ENCODE measurements at places on chromosomes 1 and 21. TPM values are rescaled to one million over a fixed set of nuclear protein-coding genes. Genes with fewer than 3 reads are reported as not detected.

The CDC7 gene
- 5.6 TPM for total RNA-seq

GRCh38 chr21:46634966-46635323, 529 bp upstream of the PRMT2 start:
- DNase-seq: peak; percentile 63

- no peak for DNase-seq
Observed at GRCh38 chr1:54002544-54003248, 15.3 kb downstream of the LDLRAD1 start.

- no peak for DNase-seq
Observed at GRCh38 chr1:211415700-211416099, 76.3 kb downstream of the RD3 start.

GRCh38 chr1:234724516-234725176, 114.7 kb upstream of the IRF2BP2 start:
- DNase-seq: peak; percentile 95

The PUSL1 gene
- total RNA-seq: 18.1 TPM

The LRRC52 gene
- total RNA-seq: not detected

GRCh38 chr21:29680273-29680672, 259.5 kb downstream of the GRIK1 start:
- DNase-seq: no peak

GRCh38 chr1:247517795-247518612, 18.2 kb downstream of the OR2C3 start:
- no peak for DNase-seq

GRCh38 chr21:44593598-44594405, 1.5 kb upstream of the KRTAP10-6 start:
- no peak for DNase-seq

The S100A9 gene
- 0.95 TPM for total RNA-seq

DNA sequence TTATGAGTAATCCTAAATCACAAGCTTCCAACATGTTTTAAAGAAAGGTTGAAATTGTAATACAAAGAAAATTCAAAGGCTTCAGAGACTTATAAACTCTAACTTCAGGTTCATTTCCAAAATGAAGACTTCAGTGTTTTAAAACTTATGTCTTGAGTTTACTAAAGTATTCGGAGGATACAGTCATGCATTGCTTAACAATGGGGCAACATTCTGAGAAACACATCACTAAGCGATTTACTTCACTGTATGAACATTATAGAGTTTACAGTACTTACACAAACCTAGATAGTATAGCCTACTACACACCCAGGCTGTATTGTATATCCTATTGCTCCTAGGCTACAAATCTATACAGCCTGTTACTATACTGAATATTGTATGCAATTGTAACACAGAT, 38.3 kb downstream of the CEP170 start:
- DNase-seq: no peak

DNA sequence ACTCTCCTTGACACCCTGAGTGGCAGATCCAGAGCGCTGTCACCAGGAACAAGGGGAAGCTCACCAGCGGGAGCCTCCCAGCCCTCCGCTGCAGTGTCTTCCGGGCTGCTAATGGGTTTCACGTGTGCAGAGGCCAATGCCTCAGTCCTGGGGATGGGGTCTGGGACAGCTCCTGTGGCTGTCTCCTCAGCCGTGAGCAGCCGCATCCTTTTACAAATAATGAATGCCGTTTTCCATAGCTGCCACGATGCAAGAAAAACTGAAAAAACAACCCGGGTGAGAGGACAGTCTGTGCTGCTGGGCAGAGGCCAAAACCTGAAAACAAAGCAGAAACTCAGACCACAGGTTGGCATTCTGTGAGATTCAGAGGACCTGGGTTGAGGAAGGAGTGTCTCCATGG, 212.2 kb upstream of the RAB4A start:
- DNase-seq: no peak

The SELENBP1 gene
- 11.7 TPM for total RNA-seq

The EPS8L3 gene
- 0.26 TPM for total RNA-seq

DNA sequence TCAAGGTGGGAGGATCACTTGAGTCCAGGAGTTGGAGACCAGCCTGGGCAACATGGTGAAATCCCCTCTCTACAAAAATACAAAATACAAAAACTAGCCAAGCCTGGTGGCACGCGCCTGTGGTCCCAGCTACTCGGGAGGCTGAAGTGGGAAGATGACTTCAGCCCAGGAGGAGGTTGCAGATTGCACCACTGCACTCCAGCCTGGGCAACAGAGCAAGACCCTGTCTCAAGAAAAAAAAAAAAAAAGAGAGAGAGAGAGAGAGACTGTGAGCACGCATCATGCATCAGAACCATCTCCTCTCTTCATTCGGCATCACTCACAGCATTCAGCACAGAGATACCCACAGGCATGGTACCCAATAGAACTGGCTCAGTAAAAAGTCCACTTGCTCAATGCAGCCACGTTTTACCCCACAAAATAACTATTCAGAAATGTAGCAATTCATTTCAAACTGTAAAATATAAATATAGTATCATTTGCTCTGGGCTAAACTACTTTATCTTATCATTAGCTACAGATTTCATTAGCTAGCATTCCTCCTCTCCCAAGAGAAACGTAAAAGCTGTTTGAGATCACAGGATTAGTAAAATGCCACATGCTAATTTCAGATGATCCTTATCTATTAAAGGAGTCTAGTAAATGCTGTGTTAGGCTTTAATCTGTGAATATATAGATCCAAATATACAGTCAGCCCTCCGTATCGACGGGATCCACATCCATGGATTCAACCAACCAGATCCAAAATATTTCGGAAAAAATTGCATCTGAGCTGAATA, 11.7 kb downstream of the LBR start:
- no peak for DNase-seq

GRCh38 chr1:240285540-240285939, 193.9 kb downstream of the FMN2 start:
- no peak for DNase-seq

GRCh38 chr1:113433184-113433583, 42.9 kb downstream of the MAGI3 start:
- DNase-seq: no peak

GRCh38 chr1:92968138-92969032, 7.1 kb upstream of the DIPK1A start:
- no peak for DNase-seq

GRCh38 chr21:29416268-29416667, 117.5 kb downstream of the BACH1 start:
- no peak for DNase-seq

GRCh38 chr1:178451529-178451928, 45.2 kb downstream of the CLEC20A start:
- DNase-seq: no peak

The CFHR4 gene
- not detected for total RNA-seq

The PGBD5 gene
- 0.07 TPM for total RNA-seq

Data from pulmonary artery endothelial cell (primary cell).